ENCODE measurements at places on chromosomes 6 and 20.

- no peak for DNase-seq
Observed at GRCh38 chr6:43508481-43509141, 1.5 kb downstream of the LRRC73 start.

DNA sequence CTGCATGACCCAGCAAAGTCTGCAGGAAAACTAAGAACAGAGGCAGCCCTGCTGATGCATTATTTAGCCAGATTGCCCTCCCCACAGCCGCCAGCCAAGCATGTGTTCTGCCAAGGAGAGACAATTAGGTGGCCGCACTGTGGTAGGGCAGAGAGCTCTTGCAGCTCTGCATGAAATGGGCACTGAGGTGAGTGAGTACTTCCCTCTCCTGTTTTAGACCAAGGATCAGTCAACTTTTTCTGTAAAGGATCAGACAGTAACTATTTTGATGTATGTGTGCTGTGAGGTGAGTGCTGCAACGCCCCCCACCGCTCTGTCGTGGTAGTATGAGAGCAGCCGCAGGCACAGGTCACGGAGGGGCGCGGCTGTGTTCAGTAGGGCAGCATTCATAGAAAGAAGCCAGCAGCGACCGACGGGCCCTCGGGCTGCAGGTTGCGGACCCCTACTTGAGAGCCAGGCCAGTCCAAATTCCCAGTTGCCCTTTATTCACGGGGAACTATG, 23.8 kb upstream of the FAM50B start:
- DNase-seq = no peak

GRCh38 chr6:38187325-38187724, 367.8 kb downstream of the ZFAND3 start:
- DNase-seq = no peak

GRCh38 chr6:34970488-34970887, 81.4 kb downstream of the ANKS1A start:
- DNase-seq = no peak

DNA sequence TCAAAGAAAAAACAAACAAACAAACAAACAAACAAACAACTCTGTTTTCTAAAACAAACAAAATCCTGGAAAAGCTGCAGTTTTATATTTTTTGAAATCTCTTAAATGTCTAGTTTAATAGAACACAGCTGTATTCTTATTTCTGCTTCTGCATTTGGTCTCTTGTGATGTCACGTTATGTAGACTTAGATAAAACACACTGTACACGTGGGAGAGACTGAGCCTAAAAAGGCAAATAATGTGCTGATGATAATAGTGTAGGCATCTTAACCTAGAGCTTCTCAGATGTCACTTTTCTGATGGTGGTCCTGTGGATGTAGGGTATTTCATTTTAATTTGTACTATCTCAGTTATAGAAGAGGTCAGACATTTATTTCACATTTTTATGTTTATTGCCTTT, 261.7 kb downstream of the UTRN start:
- no peak for DNase-seq
